ENCODE measurements at places on chromosomes 7 and 10.

- DNase-seq, result no peak
Measured at GRCh38 chr7:28381466-28381865, 30.9 kb upstream of the CREB5 start.

GRCh38 chr7:120738816-120739215 lies 119.1 kb downstream of the TSPAN12 start:
- DNase-seq, result no peak

DNA sequence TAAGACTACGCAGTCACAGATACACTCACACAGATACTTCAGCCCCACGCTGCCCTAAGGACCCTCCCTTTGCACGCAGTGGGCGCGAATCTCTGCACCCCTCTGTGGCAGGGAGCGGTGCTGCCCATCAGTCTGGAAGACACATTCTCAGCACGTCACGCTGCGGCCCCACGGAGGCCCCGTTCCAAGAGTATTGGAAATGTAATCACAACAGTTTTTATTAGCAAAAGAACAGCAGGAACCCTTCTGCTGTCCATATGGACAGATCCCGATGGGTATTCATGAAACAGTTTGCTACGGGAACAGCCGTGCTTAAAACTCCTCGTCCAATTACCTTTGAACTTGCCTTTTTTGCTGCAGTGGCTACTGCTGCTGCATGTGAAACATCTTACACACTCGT lies 131.0 kb downstream of the RPS24 start:
- no peak for DNase-seq

GRCh38 chr10:1128649-1129048 lies 72.5 kb downstream of the WDR37 start:
- DNase-seq, result no peak

GRCh38 chr10:1873661-1874315 lies 136.5 kb upstream of the ADARB2 start:
- DNase-seq, result no peak

DNA sequence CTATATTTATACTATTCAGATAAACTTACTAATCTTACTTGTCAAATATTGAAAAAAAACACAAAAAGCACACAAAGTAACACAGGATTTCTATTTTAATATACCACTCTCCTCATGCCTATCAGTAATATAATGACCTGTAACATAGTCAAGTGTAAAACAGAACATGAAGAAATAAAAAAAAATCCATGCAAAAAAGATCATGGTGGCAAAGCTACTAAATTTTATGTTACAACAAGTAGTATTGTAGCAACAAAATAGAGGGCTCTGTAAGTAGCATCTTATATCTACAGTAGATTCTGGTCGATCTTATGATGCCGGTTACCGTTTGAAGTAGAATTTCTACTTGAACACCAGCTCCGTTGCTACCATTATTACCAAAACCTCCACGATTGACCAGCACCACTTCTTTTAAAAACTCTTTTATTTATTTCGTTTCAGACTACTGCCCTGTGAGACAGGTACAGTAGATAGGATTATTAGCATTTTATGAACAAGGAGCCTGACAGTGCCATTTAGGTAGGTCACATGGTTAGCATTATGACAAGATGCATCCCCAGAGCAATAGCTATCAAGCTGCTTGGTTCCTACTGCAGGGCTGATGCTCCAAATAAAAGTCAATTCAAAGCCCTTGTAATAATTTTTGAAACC lies 2.1 kb downstream of the CPED1 start:
- no peak for DNase-seq

DNA sequence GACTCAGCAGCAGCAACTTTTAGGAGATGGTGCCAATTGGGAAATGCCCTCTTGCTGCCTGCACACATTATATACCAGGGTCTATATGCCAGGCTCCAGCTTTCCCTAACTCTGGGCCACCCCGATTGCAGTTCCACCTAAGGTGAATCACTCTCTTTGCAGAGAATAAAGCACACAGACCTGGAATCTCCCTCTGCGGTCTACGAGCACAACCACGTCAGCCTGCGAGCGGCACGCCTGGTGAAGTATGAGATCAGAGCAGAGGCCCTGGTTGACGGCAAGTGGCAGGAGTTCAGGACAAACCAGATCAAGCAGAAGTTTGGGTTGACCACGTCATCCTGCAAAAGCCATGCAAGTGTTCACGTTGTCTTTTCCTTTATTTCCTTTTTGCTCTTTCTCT lies 38.2 kb upstream of the PLEKHA1 start:
- no peak for DNase-seq

DNA sequence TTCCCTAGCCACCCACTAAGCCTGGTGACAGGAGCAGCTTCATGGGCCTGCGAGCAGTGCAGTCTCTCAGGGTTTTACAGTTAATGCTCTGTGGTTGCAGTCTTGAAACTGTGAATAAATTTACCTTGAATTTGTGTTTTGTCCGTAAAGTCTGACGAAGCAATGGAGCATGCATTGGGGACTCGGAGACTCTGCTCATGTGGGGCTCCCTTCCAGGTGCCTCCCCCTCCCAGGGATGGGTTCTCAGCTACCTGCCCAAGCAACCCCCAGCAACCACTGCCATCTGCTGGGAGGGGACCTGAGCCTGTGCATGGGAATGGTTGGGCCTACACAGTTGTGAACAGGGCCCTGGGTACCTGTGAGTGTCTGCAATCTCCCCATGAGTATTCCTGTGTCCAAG lies 36.3 kb upstream of the IKZF1 start:
- peak; percentile 40 for DNase-seq

DNA sequence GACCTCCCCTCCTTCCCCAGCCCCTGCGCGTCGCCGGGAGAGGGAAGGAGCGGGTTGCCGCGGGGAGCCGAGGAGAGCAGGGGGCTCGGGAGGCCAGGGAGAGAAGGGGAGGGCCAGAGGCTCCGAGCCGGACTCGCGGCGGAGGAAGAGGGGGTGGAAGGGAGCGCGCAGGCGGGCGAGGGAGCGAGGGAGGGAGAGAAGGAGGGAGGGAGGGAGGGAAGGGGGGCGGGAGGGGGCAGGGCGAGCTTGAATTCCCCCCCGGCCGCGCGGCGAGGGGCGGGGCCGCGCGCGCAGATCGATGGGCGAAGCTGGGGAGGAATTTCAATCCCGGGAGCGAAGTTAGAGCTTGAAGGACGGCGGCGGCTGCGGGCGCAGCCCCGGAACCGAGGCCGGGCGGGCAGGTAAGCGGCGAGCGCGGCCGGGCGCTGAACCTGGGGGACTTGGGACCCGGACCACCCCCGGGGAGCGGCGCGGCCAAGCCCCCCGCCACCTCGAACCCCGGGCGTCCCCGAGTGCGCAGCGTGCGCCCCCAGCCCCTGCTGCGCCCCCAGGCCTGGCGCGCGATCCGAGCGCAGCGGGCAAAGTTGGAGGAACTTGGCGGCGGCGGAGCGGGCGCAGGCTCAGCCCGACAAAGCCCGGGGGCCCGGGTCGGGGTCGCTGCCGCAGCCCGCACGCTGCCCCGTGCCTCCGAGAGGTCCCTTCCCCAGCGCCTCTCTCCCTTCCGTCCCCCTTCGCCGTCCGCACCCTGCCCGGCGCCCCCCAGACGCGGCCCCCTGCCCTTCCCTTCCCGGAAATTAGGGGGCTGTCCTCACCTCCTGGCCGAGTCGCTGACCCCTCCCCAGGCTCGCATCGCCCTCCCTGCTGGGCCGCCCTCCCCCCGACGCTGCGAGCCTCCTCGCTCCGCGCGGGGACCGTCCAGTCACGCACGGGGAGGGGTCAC lies at the start of gene ELFN1:
ELFN1 (plus strand) TSS at position 324 of the 940 bp plus-strand sequence. CDS start 74,320 bp downstream, outside the sequence.
- no peak for DNase-seq

DNA sequence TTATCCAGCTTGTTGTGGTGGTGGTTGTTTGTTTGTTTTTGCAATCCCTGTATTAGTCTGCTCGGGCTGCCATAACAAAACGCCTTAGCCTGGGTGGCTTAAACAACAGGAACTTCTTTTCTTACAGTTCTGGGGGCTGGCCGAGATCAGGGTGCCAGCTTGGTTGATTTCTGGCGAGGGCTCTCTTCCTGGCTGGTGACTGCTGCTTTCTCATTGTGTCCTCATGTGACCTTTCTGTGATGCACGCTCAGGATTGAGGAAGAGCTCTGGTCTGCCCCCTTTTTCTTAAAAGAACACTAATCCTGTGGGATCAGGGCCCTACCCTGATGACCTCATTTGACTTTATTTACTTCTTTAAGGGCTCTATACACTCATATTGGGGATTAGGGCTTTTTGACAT lies 107.1 kb upstream of the NRP1 start:
- DNase-seq, result no peak

- DNase-seq, result no peak
Measured at GRCh38 chr10:44564790-44565189, 179.9 kb upstream of the CXCL12 start.

DNA sequence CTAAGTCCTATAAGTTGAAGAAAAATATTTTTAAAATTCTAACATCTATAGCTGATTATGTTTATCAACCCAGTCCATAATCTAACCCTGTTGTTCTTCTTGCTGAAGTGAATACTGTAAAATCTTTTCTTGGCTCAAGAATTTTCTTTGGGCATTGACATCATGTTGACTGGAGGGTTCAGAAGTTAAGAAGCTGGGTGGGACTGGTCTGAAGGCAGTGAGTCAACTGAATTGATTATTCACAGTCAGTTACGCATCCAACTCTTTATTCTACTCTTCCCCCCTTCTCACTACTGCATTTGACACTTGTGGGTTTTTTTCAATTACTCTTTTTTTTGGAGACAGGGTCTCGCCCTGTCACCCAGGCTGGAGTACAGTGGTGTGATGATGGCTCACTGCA lies 31.0 kb downstream of the DENND2A start:
- no peak for DNase-seq

DNA sequence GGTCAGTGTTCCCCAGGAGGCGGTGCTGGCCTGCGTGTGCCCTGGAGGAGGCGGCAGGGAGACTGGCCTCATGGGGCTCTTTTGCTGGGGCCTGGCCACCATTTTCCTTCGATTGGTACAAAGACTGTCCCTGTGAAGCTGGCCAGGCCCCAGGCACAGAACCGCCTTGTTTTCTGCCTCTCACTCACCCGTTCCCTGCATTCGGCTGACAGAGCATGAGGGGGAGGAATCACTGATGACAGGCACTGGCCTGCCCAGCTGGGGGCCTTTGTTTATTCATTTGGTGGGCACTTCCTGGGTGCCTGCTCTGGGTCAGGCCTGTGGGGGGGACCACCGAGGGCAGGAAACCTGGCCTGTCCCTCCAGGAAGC lies 139.2 kb downstream of the FAM53B start:
- DNase-seq, result no peak

DNA sequence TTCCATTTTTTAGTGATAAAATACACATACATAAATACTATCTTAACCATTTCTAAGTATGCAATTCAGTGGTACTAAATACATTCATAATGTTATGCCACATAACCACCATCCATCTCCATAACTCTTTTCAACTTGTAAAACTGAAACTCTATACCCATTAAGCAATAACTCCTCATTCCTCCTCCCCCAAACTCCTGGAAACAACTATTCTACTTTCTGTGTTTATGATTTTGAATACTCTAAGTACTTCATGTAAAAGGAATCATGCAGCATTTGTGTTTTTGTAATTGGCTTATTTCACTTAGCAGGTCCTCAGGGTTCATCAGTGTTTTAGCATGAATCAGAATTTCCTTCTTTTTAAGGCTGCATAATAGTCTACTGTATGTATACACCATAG lies 131.8 kb downstream of the TES start:
- DNase-seq, result no peak

- no peak for DNase-seq
Measured at GRCh38 chr7:146510088-146510680, 393.6 kb downstream of the CNTNAP2 start.

DNA sequence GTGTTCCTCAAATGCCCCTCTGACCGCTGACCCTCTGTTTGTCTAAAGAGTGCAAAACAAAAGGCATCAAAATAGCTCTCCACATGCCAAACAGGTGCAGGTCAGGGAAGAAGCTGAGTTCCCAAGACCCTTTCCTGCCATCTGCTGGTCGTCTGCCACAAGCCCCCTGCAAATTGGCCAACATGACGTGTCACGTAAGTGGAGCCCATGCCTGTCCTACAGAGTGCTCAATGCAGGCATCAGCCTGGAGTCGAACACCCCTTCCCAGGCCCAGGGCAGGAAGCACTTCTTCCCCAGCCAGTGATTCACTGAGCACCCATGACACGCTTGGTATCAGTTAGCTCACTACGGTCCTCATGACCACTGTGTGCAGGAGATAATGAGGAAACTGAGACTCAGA lies 14.1 kb downstream of the TMEM72 start:
- no peak for DNase-seq

- no peak for DNase-seq
Measured at GRCh38 chr10:123558651-123559050, 107.5 kb upstream of the GPR26 start.

- no peak for DNase-seq
Measured at GRCh38 chr7:151320263-151320845, 21.3 kb upstream of the NUB1 start.

DNA sequence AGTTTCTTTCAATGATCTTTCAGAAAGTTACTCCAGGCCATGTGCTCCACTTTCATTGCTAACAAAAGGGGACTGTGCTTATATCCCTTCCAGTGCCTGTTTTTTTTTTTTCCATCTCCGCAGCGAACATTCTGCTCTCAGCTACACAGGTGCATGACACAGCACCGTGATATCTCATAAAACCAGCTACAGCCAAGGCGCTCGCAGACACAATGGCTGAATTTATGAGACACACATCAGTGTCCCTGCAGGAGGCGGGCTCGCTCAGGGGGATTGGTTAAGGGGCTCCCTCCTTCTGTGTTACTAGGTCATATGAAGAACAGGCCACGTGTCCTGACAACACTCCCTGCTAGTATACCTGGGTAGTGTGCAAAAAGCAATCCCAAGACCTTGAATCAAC lies 245.5 kb downstream of the SKAP2 start:
- DNase-seq, result no peak

- no peak for DNase-seq
Measured at GRCh38 chr10:101959346-101959916, 96.5 kb downstream of the ARMH3 start.

DNA sequence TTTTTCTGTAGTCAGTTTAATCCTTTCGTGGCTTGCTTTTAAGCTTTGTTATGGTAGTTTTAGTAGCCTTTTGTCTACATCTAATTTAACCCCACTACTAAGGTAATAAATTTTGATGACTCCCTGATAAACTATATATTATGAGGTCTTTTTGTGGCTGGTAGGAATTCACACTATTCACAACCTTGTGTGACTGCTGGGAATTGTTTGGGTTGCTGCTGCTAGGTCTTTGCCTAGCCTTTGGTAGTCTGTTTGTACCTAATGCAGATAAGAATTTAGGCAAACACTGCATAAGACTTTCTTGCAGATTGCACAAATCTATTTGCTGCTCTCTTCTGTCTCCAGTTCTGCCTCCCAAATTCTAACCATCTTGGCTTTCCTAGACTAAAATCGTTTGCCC lies 58.3 kb downstream of the SHOC2 start:
- no peak for DNase-seq

DNA sequence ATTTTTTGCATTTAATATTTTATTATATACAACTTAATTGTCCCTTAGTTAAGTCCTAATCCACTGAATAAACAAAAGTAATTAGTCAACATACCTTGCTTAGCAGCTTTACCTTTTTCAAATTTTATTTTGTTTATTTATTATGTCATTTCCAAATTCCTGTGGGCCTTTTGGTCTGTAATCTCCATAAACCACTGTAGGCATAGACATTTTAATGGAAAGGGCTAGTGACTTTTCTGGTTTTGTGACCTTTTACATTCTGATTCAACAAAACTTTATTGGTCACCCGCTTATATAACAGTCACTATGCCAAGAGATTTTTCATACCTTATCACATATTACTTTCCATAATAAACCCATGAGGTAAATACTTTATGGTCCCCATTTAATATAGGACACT lies 181.3 kb upstream of the PRPS1L1 start:
- DNase-seq, result no peak
